Brain pericyte (primary cell): ENCODE measurements at places on chromosomes 16 and 17.

- no peak for DNase-seq
These were observed 37.5 kb upstream of the KCNJ16 start for GRCh38 chr17:70037498-70037897.

DNA sequence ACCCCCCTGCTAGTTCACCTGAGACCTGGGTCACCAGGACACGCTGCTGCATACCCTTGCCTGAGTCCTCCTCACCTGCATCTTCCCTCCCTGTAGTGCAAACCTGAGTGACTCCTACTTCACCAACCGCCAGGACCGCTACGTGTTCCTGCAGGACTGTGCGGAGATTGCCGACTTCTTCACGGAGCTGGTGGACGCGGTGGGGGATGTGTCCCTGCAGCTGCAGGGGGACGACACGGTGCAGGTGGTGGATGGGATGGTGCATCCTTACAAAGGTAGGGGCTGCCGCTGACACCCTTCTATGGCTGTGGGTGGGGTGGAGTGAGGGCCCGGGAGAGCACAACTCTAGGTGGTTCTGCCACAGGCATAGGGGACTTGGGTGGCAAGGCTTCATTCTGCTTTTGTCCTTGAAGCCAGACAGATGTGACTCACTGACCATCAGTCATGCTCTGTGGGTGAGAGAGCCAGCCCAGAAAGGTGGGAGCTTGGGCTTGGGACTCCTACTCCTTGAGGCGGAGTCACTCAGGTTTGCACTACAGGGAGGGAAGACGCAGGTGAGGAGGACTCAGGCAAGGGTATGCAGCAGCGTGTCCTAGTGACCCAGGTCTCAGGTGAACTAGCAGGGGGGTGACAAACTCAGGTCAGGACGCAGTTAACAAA lies 22.3 kb downstream of the PGS1 start:
- no peak for DNase-seq

- no peak for DNase-seq
These were observed 122.6 kb upstream of the FOXF1 start for GRCh38 chr16:86387468-86388440.

DNA sequence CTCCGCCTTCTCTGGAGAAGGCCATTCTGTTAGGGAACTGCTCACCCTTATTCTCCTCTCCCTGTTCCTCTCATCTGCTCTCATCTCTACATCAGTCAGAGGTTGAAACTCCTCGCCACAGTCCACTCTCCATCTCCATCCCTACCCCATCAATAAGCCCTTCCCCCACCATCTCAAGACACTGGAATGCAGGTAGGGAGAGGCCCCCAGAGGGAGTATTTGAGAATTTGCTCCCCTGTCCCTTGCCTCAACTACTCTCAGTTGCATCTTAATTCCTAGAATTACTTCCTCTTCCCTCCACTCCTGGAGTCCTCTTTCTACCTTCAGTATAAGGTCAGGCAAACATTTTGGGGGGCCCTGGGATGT lies 2.0 kb upstream of the AATF start:
- no peak for DNase-seq

GRCh38 chr17:9236286-9237052 lies 215.2 kb downstream of the NTN1 start:
- DNase-seq: no peak

DNA sequence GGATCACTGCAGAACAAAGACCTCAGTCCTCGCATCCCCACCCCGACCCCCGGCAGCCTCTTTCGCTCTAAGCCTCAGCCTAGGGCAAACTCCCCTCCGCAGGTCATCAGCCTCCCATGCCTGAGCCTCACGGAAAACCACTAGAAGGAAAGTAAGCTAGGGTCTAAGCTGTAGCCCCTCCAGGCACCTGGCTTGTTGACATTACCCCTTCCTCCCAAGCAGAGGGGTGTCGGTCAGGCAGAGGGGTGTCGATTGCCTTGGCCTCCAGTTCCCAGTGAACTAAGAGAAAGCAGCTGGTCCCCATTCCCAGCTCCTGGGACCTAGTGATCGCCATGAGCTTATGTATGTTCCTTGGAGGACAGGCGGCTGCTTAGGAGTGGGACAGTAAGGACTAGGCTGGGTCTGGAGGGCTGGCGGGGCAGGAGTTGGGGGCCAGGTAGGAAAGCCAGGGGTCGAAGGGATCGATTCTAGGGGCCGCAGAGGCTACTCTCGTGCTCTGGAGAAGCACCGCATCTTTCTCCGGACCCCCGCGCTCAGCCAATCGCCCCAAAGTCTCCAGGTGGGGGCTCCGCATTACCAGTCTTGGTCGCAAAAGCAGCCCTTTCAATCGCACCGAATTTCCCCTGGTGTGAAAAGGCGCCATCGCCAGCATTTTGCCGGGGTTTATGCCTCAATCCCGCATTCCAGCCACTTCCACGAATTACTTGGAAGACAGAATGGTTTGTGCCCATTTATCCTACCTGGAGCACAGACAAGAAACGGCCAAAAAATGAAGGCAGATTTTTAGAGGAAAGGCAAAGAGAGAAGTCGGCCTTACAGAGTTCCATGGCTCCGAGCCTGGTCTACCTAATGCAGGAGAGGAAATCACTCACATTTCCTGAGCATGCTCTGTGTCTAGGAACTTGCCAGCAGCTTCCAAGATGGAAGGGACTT lies 21.3 kb upstream of the HOXB13 start:
- DNase-seq: no peak

- DNase-seq: no peak
These were observed 548 bp downstream of the HAGH start for GRCh38 chr16:1825864-1826690.

DNA sequence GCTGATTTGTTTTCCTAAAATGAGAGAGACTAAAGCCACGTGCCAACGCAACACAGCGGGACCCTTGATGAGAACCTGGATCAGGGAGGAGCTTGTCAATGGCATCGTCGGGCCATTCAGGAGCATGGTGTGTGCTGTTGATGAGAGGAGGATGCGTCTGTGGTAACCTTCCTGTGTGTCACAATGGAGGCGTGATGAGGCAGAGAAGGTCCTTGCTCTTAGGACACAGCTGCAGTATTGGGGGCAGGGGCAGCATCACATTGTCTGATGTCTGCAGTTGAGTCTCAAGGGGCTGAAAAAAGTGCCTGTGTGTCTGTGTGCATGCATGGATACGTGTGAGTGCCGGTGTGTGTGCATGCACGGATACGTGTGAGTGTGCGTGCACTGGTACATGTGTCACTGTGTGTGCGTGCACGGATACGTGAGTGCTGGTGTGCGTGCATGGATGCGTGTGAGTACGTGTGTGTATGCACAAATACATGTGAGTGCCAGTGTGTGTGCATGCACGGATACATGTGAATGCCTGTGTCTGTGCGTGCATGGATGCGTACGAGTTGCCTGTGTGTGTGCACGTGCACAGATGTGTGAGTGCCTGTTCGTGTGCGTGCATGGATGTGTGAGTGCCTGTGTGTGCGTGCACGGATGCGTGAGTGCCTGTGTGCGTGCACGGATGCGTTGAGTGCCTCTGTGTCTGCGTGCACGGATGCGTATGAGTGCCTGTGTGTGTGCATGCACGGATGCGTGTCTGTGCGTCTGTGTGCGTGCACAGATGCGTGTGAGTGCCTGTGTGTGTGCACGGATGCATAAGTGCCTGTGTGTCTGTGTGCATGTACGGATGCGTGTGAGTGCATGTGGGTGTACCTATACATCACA lies 39.3 kb downstream of the BAIAP2 start:
- DNase-seq: no peak

DNA sequence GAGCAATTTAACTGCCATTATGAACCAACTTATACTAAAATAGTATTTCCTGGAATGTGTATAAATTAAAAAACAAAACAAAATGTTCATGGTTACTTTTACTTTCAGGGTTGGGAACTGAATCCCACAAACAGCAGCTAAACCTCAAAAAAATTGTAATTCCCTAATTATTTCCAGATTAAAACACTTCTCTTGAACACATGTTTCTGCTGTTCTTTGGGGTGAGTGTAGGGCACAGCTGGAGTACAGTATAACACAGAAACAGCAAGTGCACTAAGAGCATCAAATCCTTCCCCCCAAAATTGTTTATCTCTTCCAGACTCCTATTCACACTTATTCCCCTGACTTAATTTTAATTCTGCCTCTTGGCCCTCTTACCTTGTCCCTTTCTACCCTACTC lies 56.4 kb downstream of the KANSL1 start:
- DNase-seq: no peak

DNA sequence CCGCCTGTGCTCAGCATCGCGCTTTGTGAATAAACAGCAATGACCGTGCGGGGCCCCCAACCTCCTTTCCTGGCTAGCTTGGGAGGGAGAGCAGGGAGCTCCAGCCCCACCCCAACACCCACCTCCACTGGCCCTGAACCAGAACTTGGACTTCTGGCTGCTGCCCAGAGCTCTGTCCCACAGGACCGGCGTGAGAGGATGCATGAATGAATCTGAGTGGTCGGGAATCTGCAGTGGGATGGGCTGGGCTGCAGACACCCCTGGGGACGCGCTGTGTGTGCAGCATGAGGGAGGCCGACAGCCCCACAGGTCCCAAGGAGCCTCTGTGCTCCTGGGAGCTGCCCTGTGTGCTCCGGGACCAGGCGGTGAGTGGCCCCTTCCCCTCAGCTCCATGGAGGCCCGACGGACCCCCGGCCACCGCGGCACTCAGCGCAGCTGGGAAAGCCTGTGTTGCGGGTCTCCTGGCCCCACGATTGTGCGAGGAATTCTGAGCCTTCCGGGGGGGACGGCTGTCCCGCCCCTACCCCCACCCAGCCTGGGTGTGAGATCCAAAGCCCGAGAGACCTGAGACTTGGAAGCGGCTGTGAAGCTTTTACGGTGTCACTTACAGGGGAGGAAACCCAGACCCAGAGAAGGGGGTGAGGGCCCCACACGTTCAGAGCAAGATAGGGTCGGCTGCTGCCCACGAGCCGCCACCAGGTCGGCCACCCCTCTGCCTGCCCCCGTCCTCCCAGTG lies 5.4 kb downstream of the PIEZO1 start:
- no peak for DNase-seq

DNA sequence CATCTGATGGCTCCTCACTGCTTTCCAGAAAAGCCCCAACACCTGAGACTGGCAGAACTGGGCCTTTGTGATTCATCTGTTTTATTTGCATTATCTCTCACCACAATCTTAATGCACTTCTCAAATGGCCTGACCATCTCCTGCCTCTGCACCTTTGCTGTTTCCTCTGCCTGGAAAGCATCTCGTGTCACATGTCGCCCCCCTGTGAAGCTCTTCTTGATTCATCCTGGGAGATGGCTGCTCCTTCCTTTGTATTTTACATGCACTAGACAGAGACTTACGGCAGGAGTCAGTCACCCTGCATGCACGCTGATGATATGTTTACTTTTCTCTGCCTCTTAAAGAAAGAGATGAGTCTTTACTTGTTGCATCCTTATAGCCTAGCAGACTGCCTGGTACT lies 30.0 kb downstream of the HNF1B start:
- no peak for DNase-seq

- DNase-seq: no peak
These were observed 38.3 kb upstream of the NAT9 start for GRCh38 chr17:74814453-74814852.

DNA sequence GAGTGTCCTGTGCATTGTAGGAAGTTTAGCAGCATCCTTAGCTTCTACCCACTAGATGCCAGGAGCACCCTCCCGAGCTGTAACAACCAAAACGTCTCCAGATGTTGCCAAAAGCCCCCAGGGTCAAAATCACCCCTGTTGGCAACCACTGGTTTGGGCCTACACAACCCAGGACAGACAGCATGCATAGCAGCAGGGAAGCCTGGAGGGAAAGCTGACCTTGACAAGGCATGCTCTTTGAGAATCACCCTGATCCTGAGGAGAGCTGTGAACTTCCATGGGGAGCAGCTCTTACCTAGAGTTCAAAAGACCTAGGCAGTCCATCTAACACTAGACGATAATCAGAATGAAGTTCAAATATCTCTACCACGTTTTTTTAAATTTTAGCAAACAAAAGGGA lies 9.2 kb downstream of the SKAP1 start:
- no peak for DNase-seq

DNA sequence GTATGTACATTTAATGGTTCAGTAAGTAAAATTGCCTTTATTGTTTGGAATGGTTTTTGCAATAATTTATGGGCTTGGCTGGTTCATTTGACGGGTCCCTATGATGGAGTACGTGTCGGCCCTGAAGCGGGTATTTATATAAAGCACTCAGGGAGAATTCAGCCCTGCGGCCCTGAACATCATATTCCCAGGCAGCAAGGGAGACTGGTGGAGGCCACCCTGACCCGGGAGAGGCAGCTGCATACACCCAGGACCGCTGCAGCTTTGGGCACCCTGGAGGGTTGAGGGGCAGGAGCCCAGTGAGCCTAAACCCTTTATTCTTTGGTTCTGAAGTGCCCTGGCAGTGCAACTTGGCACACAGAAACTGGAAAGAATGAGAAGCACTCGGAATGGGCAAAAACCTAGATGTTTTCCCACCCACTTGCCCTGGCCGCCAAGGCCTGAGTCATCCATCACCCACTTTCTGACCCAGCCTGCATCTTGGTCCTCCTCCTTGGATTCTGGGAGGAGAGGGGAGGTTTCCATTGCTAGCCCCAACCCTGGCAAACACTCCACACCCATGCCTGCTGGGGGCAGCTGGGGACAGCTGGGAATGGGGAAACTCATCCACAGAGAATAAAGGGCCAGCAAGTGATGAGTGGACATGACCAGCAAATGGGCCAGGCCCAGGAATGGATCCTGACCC lies 162.2 kb upstream of the TNRC6C start:
- no peak for DNase-seq

DNA sequence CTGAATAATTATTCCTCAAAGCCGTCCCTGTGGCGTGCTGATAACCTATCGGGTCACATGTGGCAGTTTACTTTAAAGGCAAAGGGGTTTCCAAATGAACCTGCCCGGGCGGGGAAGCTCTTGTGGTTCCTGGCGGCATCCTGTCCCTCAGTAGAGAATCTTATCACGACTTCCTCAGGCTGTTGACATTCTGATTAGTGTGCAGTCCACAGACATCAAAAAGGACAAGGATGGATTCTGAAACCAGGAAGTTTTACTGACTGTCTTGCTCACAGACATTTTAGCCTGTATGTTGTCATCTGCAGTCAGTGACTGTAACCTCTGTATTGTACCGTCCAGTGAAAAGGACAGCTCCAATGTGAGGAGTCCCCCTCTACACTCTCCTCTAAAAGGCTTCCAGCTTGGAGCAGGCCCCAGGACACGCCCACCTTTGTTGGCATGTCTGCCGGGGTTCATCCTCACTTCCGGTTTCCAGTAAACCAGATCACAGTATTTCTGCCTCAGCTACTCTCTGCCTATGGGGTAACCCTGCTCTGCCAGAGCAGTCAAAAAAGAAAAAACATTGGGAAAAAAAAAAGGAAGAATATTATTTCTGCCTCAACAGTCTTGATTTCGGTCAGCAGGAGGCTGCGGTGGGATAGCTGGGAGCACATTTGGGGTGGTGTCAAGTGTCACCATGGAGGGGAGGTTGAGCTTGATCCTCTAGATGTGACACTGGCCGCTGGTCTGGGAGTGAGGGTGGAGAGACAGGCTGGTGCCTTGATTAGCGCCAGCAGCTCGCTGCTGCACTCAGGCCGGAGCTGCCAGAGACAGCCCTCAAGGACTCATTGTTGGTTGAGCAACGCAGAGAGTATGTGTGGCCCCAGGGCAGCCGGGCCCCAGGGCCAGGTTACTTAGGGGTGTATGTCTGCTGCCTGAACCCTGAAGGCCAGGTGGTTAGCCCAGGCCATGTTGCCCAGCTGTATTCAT lies 89.0 kb upstream of the DNAH17 start:
- DNase-seq: no peak
